Activated effector memory CD4-positive, alpha-beta T cell treated with anti-CD3 and anti-CD28 coated beads, Interleukin-2, amount 50 U/mL, for 16 hours (primary cell): ENCODE measurements at places on chromosomes 13 and 19.

- DNase-seq, result peak; percentile 100
Observed at GRCh38 chr19:19618219-19619051, at the start of gene PBX4. Gene PBX4, minus strand, starts transcription at chr19:19618687. Its CDS starts 58 bp downstream, at chr19:19618629.

GRCh38 chr13:78604782-78605611 lies 1.6 kb upstream of the POU4F1 start:
- DNase-seq, result no peak

DNA sequence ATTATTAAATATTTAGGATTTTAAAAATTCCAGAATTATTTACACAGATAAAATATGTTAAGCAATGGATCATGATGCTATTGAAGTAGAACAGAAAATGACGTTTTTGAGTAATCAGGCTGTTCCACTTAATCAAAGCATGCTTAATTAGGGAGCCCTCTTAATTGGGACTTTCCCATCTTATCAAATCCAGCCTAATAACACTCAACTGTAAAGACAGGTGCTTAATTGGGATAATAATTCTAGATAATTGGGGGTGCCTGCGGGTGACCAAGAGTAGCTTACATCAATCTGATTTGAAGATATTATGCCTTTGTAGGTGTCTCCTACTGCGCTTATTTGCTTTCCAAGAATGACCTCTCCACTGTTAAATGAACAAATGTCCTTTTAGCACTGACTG lies 742.2 kb upstream of the SLITRK6 start:
- no peak for DNase-seq

- no peak for DNase-seq
Observed at GRCh38 chr19:1073063-1073955, 6.3 kb downstream of the ARHGAP45 start.

- DNase-seq, result peak; percentile 92
Observed at GRCh38 chr19:35013041-35013819, 13.1 kb downstream of the GRAMD1A start.

DNA sequence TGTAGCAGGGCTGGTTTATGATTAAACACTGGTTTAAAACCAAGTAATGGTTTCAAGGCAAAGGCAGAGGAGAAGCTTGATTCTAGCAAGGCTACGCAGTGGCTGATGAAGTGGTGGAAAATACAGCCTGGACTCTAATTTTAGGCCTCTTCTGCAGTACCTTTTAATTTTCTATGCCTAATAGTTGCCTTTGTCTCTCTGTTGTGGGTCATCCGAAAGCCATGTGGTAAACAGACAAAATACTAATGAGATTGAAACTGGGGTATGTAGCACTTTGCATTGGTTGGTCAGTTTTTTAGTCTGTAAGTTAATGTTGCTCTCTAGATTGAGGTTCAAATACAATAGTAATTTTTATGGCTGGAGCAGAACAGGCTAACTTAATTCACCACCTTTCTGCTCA lies 3.3 kb downstream of the LMO7 start:
- no peak for DNase-seq

- no peak for DNase-seq
Observed at GRCh38 chr13:50072676-50073075, 57.4 kb downstream of the KCNRG start.

- DNase-seq, result no peak
Observed at GRCh38 chr13:66212511-66212910, 1017.6 kb downstream of the PCDH9 start.

DNA sequence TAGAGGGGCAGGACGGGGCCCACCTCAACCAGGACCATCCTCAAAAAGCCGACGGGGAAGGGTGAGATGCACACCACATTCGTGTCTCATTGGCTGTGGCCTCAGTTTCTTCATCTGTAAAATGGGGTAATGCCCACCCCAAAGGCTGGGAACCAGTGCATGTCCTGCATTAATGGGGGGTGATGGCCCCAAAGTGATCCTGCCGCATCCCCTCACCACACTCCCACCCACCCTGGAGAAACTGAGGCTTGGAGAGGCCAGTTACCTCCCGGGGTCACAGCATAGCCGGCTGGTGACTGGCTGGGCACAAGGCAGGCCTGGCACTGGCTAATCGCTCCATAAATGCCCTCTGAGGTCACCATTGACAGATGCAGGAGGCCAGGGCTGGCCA lies 640 bp upstream of the MIDN start:
- DNase-seq, result no peak

GRCh38 chr13:103431856-103432255 lies 365.6 kb upstream of the SLC10A2 start:
- no peak for DNase-seq

- no peak for DNase-seq
Observed at GRCh38 chr13:32857689-32858088, 158.5 kb upstream of the KL start.

- no peak for DNase-seq
Observed at GRCh38 chr19:39710333-39710890, 6.1 kb downstream of the LGALS14 start.

GRCh38 chr13:113582841-113583631 lies 1.5 kb upstream of the TFDP1 start:
- DNase-seq, result peak; percentile 48

GRCh38 chr13:19863323-19864023 lies at the start of gene ZMYM5:
Gene ZMYM5, minus strand, starts transcription at chr13:19863649. Its CDS starts 11,469 bp downstream, at chr13:19852180.
- peak; percentile 98 for DNase-seq

DNA sequence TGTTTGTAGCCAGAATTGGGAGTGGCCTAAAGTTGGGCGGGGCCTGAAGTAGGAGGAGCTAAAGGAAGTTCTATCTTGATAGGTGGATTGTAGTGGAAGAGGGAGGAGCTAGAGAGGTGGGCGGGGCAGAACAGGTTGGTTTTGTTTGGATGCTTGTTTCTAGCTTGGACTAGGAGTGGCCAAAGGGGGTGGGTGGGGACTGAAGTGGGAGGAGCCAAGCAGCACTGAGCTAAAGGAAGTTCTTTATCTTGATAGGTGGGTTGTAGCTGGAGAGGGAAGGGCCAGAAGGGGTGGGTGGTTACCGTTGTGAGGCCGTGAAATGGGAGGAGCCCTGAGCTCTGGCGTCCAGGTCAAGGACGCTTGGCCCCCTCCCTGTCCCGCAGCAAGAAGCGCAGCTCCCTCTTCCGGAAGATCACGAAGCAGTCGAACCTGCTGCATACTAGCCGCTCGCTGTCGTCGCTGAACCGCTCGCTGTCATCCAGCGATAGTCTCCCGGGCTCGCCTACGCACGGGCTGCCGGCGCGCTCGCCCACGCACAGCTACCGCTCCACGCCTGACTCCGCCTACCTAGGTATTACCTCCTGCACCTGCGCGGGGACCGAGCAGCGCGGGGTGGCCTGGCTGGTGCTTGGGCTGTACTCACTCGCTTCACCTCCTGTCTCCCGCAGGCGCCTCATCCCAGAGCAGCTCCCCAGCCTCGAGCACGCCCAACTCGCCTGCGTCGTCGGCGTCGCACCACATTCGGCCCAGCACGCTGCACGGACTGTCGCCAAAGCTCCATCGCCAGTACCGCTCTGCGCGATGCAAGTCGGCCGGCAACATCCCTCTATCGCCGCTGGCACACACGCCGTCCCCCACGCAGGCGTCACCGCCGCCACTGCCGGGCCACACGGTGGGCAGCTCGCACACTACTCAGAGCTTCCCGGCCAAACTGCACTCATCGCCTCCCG lies 8.0 kb downstream of the DNASE2 start:
- peak; percentile 78 for DNase-seq

GRCh38 chr13:48281556-48281955 lies 22.0 kb upstream of the RB1 start:
- DNase-seq, result no peak

DNA sequence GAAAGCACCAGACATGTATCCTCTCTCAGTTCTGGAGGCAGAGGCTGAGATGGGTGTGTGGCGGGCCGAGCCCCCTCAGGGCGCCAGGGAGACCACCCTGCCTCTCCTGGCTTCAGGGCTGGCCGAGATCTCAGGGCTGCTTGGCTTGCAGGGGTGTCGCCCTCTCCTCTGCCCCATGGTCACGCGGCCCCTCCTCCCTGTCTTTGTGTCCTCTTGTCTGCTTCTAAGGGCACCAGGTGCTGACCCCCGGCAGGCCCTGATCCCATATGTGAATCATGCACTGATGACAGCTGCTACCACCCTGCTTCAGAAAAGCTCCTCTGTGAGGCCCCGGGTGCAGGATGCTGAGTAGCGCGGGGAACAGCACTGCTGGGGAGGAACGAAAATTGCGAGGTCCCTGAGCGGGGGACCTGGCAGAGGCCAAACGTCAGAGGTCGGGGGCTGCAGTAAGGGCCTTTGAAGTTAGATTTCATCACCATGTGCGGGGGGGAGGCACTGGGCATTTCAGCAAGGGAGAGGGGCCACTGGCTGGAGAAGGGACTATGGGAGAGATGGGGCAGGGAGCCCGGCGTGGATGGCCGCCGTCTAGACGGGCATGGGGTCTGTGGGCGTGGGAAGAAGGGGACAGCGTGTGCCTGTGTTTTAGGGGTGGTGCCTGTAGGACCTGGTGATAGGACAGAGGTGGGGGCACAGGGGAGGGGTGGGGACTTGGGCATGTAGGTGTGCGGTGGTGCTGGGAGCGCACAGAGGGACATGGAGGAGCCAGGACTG lies 125.2 kb downstream of the KDM4B start:
- DNase-seq, result no peak

DNA sequence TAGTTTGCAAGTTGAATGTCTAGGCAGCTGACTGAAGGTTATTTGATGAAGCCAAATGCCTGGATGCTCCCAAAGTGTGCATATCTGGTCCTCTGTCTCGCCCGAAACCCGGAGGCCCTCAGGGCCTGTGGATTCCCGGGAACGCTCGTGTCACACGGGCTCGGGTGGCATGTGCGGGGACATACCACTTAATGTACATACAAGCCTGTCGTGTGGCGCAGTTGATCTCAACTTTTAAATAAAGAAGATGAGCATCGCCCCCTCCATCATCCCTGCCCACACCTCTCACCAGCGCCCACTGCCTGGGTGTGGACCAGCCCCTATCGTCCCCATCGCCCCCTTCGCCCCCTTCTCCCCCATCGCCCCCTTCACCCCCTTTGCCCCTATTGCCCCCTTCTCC lies 33.9 kb downstream of the ATP11A start:
- DNase-seq, result no peak

DNA sequence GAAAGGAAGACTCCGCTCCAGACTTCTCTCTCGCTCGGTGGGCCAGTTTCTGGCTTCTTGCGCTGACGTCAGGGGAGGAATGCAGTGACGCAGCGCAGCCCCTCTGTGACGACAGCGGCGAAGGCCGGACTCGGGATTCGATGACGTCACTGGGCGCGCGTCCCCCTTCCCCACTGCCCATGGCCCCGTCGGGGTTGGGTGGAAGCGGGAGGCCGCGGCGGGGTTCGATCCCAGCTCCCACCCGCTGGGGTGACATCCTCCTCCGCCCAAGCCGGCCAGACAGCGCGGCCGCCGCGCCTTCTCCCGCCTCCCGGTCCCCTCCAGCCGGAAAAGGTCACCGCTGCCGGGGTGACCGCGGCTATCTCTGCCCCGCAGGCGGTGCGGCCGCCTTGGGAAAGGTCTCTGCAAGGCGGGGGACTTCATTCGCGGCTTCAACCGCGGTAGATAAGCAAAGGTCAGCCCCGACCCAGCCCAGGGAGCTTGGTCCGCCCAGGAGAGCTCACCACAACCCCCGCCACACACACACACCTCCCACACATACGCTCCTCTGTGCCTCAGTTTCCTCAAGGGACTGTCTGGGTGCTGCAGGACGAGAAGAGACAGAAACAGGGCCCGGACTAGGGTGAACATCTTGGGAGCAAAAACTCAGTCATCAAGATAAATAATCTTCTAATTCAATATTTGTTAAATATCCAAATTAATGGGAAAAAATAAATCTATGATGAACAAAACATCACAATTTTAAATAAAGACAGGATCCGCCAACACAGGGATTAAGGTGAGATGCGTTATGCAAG lies 844 bp upstream of the RFX1 start:
- no peak for DNase-seq

GRCh38 chr13:109227344-109227940 lies 558.9 kb downstream of the IRS2 start:
- no peak for DNase-seq

GRCh38 chr13:65943708-65944107 lies 1286.4 kb downstream of the PCDH9 start:
- no peak for DNase-seq

DNA sequence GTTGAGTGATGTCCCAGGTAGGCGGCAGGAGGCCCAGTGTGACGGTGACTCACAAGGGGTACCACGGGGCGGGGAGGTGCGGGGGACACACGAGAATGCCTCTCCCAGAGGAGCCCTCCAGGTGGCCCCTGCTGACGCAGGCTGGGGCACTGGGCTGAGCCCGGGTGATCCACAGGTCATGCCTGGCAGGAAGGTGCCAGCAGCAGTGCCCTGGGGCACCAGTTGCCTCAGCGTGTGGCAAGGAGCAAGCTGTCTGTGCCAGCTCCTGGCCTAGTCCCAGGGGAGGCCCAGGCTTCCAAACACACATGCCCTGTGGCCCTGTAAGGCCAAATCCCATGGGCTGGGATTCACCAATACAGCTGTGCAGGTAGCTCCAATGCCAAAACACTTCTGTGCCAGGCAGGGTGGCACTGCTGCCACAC lies 28.0 kb downstream of the AKT2 start:
- no peak for DNase-seq

GRCh38 chr19:50394017-50394416 lies 9.9 kb downstream of the POLD1 start:
- no peak for DNase-seq

DNA sequence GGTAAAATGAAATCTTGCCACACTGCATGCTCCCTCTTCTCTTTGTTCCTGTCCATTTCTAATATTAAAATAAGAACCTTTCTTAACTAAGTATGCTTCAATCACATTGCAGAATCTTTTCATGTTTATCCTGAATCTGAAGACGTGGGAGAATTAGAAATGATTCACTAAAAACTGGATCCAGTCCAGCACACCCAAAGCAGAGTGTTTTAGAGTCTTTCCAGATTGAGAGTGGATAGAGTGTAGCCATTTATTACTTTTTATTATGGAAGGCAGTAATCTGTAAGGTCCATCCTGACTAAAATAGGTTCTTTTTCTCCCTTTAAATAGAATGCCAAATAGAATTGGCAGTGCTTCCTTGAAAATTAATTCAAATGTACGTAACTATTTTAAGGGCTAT lies 453.5 kb downstream of the TDRD3 start:
- DNase-seq, result no peak

DNA sequence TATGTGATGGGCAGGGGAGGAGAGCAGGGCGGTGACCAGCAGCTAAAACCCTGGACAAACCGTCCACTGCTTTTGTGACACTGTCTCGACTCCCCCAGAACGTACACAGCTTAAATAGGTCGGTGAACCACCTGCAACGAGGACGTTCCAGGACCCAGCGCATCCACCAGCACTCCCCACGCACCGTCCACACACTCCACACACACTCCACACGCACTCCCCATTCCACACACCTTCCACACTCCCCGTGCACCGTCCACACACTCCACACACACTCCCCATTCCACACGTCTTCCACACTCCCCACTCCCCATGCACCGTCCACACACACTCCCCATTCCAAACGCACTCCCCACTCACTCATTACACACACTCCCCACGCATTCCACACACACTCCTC lies 38.3 kb upstream of the C13orf46 start:
- no peak for DNase-seq

GRCh38 chr13:93450761-93451160 lies 224.2 kb downstream of the GPC6 start:
- DNase-seq, result no peak
